Right cardiac atrium (tissue), 5 donors: ENCODE measurements at places on chromosomes 6 and 20.

DNA sequence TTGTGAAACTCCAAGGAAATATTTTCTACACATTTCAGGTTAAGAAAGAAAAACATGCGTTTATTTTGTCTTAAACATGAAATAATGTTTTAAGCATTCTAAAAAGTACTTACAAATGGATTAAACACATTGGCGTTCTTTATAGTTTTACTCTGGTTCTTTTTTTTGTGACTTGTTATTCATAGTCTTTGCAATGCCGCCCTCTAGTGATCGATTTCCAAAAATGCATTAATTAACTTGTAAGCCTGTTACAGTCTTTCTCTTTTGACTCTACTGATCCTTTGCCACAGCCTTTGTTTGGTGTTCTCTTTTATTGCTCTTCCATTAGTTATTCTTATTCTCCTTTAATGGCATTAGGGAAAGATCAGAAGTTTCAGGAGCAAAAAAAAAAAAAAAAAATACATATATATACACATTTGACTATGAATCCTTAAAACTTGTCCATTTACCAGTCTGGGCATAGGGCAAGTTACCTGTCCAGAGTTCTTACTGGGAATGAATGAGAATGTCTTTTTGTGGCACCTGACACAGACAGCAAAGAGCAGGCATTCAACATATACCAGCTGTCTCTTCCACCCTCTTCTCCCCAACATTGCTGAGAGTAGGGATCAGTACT is 59.9 kb downstream of the MACROD2 start:
- no peak for DNase-seq

DNA sequence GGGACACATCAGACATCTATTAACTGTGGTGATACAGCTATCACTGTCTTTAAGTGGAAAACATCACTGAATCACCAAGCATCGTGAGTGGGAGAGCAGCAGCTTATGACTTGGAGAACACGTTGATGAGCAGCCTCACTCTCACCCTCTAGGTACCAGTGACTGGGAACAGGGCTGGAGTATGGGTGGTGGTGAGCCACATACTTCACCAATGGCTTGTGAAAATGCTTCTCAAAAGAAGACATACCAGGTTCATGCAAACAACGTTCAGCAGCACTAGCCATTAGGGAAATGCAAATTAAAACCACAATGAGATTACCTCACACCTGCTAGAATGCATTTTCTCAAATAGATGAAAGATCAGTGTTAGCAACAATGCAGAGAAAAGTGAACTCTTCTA is 25.3 kb downstream of the SNX5 start:
- DNase-seq = no peak

DNA sequence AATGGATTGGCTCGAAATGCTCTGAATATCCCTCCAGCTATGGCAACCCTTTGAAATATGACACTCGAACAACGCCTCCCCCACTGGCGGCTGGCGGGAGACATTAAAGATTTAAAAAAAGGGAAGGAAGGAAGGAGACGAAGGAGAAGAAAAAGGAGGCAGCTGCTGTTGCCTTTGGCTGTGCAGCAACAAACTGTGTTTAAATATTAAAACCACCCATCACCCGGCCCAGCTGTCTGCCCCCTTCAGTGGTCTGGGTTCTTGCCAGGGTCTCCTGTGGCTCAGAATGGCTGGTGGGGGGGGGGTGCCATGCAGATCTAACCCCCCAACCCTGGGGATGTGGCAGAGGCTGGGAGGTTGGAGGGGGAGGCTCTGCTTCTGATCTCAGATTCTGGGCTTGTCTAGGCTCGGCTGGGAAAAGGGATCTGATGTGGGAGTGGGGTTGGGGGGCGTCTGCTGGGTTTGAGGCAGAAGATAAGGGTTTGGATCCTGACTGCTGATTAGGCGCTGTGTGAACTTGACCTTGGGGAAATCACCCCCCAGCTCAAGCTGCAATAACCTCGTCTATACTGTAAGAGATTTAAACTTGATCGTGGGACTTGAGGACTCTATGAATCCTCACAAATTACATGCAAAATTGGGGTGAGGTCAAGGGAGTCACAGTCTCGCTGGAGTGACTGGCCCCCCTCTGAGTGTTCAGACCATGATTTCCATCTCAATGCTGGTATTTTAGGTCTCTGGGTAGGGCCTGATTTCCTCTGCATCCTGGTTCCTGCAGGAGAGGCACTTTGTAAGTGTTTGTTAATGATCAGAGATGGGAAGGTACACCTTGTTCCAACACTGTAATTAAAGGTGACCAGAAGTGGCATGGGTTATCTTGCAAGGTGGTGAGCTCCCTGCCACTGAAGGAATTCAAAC is 40.3 kb upstream of the BLCAP start:
- no peak for DNase-seq

GRCh38 chr6:165184192-165184979 is 125.0 kb downstream of the C6orf118 start:
- peak; percentile 77 for DNase-seq

GRCh38 chr20:39660226-39660625 is 698.1 kb downstream of the DHX35 start:
- DNase-seq = no peak

- DNase-seq = no peak
These were observed 76.1 kb downstream of the ITCH start for GRCh38 chr20:34439168-34439567.

GRCh38 chr6:47654255-47654654 is 44.1 kb upstream of the ADGRF4 start:
- no peak for DNase-seq

- DNase-seq = no peak
These were observed 137.4 kb downstream of the TFAP2C start for GRCh38 chr20:56766528-56766927.

DNA sequence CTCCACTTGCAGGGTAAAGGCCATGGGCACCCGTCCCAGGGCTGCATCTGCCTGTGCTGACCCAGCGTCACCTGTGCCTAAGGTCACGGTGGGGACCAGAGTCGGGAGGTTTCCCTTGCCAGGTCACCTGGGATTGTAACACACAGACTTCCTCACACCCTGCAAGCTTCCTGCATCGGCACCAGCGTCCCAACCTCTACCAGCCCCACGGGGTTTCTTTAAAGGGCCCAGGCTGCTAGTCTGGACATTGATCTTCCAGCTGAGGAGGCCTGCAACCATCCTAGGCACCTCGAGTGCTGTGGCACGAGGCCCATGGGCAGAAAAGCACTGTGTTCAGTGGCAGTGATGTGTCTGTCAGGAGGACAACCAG is 12.6 kb downstream of the ACSS1 start:
- no peak for DNase-seq

DNA sequence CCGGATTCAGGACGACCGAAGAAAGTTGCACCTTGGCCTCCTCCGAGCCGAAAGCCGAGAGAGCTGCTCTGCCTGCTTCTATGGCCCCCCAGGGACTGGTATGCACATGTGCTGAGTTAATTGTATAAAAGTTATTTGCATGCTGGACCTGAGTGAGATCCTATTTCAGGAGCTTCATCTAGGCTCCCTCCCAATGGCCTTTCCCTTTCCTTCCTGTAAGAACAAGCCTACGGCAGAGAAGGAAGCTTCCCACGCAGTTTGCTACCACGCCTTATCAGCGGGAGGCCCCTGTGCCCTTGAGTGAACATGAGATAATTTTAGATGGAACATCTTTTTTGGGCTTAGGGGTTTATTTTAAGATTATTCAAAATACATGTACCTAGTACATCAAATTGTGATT is 65.9 kb downstream of the RIN2 start:
- DNase-seq = peak; percentile 62

- no peak for DNase-seq
These were observed 435.5 kb upstream of the PLCB4 start for GRCh38 chr20:8633366-8633765.

- DNase-seq = no peak
These were observed 25.5 kb upstream of the NOL4L start for GRCh38 chr20:32610472-32611218.

- DNase-seq = no peak
These were observed 170.4 kb downstream of the HTR1B start for GRCh38 chr6:77292564-77293546.

- DNase-seq = no peak
These were observed 124.5 kb downstream of the SNX5 start for GRCh38 chr20:17844133-17844429.

DNA sequence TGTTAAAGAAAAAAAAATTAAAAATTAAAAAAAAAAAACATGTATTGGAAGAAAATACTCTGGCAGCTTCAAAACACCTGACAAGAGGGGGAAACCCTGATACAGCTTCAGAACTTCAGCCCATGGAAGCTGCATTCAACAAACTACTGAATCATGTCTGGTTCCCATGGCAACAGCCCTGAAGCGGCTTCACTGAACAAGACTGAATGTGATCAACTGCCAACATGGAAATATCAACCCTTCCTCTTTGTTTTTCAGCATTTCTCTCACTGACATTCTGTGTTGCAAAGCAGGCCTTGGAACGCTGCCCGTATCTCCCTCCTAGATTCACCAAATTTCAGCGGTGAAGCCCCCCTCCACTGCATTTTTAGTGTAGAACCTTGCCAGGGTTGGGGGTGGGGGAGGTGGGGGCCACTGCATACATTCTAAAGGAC is 91.3 kb upstream of the SHLD1 start:
- peak; percentile 88 for DNase-seq

DNA sequence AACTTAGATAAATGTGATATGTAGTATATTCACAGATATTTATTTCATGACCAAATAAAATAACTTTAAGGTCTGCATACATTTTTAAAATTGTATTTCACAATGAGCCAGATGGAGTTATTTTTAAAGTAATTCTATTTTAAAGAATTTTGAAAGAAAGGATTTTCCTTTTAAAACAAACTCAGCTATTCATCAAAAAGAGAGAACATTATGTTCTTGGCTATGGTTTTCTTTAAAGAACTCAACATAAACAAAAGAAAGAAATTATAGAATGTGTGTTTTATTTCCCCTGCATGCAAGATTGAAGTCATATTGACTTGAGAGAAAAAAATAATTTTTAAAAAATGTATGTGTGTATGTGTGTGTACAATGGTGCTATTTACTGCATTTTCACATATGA is 1023.6 kb upstream of the CITED2 start:
- DNase-seq = no peak

- DNase-seq = no peak
These were observed 11.4 kb downstream of the DDX27 start for GRCh38 chr20:49230561-49231133.

- peak; percentile 78 for DNase-seq
These were observed 201.0 kb upstream of the CEP162 start for GRCh38 chr6:84428300-84428907.

DNA sequence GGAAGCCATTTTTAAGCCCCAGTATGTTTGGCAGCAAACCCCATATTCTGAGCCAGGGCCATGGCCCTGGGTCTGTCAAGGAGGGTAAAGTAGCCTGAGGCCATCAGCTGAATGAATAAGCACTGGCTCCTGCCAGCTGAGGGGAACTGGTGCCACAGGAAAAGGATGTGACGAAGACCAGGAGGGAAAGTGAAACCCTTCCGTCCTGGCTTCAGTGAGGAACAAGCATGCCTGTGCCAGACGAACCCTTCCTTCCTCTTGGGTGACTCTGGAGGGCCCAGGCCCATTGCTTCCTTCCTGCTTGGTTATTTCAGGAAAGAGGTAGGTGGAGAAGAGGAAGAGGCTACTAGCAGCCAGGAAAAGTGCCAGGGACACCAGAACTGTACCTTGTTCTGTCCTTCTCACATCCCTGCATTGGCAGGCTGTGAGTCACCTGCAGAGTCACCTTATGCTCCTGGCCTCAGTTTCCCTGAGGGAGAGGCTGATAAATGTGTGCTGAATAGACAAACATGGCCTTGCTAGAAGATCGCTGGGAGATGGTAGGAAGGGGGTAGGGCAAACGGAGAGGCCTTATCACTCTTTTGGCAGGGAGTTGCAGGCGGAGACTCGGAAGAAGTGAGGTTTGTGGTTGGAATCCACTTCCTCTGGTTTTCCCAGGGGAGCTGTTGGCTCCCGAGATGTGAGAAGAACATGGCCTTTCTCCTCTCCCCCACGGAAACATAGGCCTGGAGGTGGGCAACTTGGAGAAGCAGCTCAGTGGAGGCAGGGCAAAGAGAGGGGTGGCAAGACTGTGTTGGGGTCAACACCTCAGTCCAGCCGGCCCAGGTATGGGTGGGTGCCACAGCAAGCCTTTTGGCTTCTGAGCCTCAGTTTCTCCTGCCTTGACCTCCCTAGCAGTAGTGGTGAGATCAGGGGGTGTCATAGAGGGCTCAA is 37.4 kb downstream of the COX4I2 start:
- DNase-seq = peak; percentile 87

DNA sequence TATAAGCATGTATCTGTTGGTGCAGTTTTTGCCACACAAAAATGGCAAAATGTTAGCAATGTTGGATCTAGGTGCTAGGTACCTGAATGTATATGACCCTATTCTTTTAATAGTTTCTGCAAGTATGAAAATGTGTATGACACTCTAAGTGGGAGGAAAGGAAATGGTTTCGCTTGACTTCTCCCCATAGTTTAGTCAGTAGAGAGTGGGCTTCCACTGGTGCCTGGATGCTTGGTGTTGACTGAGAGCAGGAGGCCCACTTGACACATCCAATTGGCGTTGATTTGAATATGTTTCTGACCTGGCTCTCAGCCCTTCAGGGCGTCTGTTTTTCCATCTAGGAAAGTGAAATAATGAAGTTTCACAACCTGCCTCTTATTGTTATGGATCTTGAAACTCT is 41.8 kb upstream of the GABRR1 start:
- no peak for DNase-seq

DNA sequence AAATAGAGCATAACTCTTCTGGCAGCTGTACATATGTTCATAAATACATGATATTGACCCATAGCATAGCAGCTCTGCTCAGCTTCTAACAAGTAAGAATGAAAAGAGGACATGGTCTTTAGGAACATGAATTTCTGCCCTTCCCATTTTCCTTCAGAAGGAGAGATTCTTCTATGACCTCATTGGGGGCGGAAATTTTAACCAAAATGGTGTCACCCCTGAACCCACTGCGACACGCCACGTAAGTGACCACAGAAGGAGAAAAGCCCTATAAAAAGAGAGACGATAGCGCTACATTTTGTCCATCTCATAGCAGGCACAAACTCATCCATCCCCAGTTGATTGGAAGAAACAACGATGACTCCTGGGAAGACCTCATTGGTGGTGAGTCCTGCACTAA is at the start of gene IL17A:
TSS of gene IL17A (plus strand) at position 301 of the 400 bp plus-strand sequence. CDS start at position 358, 57 bp downstream.
- no peak for DNase-seq

- no peak for DNase-seq
These were observed 155.2 kb downstream of the BTBD3 start for GRCh38 chr20:12072954-12073264.

- no peak for DNase-seq
These were observed 6.9 kb downstream of the ZMYND8 start for GRCh38 chr20:47349365-47350180.

GRCh38 chr6:11055127-11055627 is 11.1 kb upstream of the ELOVL2 start:
- DNase-seq = no peak

DNA sequence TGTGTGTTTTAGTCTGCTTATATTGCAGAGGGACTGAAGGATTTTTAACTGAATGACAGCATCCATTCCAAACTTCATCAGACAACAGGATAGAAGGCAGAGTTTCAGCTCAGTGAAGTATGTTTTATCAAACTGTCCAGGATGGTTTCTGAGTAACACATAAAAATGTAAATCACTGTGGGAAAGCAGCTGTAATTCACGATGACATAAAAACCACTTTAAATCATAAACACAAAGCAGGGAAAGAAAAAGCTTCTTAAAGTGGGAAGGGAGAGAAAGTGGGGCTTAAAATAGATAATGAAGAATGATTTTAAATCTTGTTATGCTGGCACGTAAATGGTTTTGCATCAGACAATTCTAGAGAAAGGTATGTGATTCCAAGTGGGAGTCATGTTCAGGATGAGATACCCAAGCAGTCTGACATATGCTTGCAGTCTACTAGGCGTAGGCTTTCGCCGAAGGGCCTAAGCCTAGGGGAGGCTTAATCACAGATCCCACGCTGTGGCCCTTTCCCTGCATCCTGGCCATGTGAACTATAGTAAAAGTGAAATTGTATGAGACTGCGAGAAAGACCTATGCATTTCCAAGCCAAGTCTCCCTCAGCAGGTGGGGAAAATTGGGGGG is 610.6 kb downstream of the PRKN start:
- no peak for DNase-seq
